Kidney tubule cell (primary cell): ENCODE measurements at places on chromosomes 1 and 21.

GRCh38 chr1:119686661-119687060 lies 25.1 kb upstream of the PHGDH start:
- peak; percentile 58 for DNase-seq

DNA sequence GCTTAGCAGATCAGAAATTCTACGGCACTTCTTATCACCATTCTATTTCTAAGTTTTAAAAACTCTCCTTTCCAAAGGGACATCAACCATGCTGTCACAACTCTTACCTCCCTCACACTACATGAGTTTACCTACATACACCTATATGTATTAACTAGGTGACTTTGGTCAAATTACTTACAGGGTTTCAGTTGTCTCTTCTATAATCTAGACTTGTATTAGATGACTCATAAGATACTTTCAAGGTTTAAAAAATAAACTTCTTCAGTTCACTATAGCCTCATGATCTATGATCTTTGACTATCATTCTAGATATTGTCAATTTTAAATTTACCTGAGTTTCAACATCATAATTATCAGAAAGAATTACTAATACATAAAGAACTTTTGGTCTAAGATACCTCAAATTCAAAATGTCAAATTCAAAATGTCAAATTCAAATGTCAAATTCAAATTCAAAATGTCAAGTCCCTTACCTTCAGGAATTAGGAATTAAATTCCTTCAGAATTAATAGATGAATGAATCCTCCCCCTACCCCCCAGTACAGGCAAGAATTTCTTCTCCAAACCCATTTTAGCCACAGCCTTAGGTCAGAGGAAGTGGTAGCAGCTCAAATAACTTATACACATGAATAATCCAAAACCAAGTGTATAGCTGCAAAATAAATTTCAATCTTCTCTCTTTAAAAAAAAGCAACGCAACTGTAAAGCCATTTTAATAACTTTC lies 31.1 kb downstream of the OTUD7B start:
- peak; percentile 29 for DNase-seq

GRCh38 chr1:27485363-27485762 lies 4.6 kb downstream of the WASF2 start:
- DNase-seq: no peak

DNA sequence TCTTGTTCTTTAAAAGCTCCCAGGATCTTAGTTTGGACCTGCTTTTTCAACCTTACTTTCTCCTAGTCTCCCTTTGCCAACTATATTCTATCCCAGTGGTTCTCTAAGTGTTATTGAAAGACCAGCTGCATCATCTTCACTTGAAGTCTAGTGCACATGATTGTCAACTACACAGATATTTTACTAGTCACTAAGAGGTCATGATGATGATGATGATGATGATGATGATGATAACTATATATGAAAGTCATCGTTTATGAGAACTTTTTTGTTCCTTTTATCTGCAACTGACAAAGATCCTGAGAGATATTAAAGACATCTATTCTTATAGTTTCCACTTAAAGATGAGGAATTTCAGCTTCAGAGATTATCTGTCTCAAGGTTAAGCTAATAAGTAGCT lies 479.0 kb upstream of the ZRANB2 start:
- no peak for DNase-seq

DNA sequence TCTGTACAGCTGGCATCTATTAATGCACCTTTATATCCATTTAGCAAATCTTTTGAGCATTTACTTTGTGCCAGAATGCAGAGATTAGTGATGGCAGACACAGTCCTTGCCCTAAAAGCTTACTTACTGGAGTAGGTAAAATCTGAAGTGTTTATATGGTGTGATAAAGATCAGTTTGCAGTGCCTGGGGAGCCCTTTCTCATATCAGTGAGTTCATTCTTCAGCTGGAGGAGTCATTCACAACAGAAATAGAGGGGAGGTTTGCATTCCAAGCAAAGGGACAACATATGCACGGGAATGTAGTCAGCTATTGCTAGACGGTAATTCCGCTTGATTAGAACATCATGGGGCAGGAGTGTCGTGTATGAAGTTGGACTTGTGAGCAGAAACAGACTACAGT lies 8.4 kb downstream of the SLC35F3 start:
- no peak for DNase-seq

DNA sequence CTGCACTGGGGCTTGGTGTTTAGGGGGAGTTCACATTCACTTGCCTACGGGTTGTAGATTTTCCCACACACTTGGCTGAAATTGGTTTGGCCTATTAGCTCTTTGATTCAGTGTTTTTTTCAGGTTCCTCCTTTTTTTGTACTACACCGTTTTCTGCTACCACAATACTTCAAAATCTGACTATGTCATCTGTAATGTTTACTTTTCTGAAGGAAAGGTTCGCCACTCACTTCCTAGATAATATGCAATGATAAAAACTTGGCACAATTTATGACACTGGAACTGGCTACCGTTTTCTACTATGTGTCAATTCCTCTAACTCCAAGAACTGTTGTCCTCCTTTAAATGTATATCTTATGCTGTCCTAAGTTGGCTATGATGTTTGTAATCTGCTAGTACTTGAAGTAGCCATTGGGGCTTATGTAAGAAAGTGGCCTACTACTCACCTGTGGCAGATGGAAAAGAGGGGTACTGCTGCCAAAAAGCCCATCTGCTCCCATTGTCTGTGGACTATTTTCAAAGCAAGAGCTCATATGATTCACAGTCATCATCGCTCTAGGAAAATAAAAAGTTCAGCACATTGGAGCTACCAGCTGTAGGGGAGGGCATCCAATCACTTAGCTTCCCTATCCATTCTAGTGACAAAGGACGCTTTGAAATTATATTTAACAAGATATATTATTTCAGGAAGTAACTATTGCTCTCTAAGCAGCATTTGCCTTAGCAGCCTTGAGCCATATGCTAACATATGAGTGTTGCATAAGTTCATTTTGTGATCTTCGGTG lies 42.4 kb upstream of the BACH1 start:
- DNase-seq: no peak

GRCh38 chr1:20008391-20008841 lies 29.0 kb upstream of the PLA2G2A start:
- DNase-seq: no peak

DNA sequence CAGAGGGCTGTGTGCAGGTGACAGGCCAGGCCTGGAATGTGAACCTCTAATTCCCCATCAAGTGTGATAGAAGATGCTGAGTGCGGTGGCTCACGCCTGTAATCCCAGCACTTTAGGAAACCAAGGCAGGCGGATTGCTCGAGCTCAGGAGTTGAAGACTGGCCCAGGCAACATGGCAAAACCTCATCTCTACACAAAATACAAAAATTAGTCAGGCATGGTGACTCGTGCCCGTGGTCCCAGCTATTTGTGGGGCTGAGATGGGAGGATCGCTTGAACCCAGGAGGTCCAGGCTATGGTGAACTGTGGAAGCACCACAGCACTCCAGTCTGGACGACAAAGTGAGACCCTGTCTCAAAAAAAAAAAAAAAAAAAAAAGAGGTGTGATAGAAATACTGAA lies 40.1 kb upstream of the PUM1 start:
- no peak for DNase-seq

DNA sequence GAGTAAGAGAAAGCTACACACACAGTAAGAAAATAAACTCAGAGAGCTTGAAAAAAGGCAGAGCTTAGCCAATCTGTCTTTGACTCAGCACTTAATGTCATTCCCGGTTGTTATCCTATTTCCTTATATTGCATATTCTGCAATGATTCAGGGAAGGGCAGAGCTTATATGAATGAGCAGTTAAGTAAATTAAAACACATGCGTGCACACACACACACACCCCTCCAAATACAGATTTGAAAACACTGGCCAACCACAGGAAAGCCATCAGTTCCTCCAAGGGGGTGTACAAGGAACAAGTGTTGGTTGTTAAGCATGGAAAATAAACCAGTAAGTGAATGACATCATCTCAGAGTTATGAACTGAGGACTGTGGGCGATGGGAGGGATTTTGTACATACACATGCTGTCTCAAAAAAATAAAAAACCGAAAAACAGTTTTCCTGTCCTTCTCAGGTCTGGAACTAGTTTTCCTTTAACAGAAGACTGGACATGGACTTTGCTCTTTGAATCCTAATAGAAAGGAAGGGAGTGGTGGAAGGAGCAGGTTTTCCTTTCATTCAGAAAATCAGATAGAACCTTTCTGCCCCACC lies 1.0 kb downstream of the IQGAP3 start:
- DNase-seq: peak; percentile 94
